ENCODE measurements at places on chromosomes 7 and 10.

DNA sequence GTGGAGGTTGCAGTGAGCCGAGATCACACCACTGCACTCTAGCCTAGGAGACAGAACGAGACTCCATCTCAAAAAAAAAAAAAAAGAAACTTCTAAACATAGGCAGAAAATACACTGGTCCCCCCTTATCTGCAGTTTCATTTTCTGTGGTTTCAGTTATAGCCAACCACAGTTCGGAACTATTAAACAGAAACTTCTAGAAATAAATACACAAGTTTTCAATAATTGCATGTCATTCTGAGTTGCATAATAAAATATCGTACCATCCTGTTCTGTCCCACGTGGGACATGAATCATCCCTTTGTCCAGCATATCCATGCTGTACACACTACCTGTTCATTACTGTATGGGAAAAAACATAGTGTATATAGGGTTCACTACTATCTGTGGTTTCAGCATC is 8.0 kb downstream of the XRCC2 start:
- no peak for DNase-seq

DNA sequence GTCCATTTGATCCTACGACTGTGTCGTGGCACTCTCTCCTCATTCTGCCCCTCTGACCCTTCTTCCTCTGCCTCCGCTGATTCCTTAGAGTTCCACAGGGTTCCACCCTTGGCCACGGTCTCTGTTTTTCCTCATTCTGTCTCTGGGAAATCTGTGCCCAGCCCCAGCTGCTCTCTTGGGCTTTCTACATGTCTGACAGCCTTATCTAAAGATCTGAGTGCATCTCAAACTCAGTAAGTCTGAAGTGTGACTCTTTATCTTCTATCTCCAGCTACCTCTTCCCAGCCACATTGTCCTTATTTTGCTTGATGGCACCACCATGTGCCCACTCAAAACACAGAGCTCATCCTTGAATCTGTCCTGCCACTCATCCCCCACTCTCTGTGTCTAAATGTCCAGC is 62.1 kb upstream of the AQP1 start:
- no peak for DNase-seq

GRCh38 chr7:72032934-72033333 is 379.2 kb downstream of the CALN1 start:
- DNase-seq = no peak

- no peak for DNase-seq
These were observed 74.6 kb downstream of the ATRNL1 start for GRCh38 chr10:115167751-115168150.

- no peak for DNase-seq
These were observed 16.0 kb downstream of the SAMD8 start for GRCh38 chr10:75127471-75127870.

DNA sequence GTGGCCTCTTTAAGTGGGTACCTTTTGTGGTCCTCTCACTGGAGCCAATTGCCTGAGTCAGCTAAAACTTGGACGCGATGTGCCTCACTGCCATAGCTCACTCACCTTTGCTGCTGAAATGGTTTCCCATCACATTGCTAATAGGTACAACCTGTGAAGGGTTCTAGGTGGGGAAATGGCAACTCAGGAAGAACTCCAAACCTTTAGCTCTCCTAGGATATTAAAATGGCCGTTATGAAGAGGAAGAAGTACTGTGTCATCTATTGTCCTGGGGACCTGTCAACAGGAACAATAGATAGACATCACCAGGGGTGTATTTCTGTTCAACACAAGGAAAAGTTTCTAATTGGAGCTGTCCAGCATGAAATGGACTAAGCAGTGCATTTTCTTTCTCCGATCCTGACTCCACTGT is 1.2 kb upstream of the ZNF655 start:
- no peak for DNase-seq

- no peak for DNase-seq
These were observed 62.8 kb upstream of the NPS start for GRCh38 chr10:127486355-127486754.

GRCh38 chr10:66629996-66630395 is 295.8 kb upstream of the LRRTM3 start:
- DNase-seq = no peak

DNA sequence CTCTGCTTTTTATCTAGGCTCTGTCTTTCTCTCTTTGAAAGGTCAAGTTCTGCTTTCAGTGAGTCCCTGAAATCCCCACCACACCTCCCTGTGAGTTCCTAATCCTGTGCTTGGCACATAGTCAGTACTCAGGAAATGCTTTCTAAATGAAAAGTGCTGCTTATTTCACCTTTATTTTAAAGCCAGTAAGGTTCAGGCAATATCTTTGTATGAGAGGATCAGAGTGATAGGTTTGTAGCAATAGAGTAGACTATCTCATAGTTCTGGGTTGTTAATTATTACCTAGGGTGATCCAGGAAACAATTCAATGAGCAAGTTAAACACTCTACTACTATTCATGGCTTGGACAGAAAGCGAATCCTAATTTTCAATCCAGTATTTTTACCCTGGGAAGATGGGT is 7.4 kb upstream of the LAMB1 start:
- no peak for DNase-seq

DNA sequence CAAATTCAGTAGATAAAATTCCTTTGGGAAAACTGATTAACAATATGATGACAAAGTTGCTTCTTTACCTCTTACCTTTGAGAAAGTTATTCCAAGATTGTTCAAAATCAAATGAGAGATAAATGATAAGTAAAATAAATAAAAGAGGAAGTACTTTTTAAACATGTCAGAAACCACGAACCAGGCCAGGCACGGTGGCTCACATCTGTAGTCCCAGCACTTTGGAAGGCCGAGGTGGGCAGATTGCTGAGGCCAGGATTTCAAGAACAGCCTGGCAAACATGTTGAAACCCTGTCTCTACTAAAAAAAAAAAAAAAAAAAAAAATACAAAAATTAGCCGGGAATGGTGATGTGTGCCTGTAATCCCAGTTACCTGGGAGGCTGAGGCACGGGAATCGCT is 296.6 kb downstream of the HGF start:
- DNase-seq = no peak

DNA sequence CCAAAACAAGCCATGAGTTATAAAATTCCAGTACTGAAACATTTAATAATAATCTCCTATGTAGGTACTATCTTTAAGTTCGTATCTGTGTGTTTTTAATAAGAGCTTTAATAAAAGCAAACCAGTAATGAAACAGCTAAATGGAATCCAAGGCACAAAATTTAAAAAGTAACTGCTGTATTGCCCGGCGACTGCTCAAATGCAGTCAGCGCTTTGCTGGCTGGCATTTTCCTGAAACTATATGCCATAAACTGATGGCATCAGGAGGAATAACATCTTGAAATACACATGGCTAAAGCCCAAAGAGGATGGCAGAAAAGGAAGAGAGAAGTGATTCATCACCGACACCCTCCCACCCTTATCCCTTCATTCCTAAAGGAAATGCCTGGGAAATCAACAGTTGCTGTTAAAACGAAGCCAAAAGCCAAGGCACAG is 133.1 kb downstream of the CUBN start:
- DNase-seq = no peak

GRCh38 chr10:56604624-56605023 is 243.6 kb upstream of the ZWINT start:
- DNase-seq = no peak

DNA sequence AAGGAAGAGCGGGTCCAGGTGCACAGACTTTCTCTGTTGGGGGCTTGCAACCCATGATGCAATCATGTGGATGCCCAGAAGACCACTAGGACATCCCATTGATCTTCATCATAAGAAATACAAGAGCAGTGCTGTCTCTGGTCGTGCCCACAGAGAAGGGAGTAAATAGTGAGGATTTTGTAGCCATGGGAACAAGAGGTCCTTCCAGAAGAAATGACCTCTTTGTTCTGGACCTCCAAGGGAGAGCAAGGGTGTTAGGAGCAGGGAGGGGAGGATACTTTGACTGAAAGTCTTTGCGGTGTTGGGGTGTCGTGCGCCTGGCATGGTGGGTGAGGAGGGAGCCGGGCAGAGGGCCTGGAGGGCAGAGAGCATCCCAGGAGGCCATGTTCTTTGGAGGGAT is 55.0 kb upstream of the EN2 start:
- DNase-seq = no peak

- no peak for DNase-seq
These were observed 87.8 kb downstream of the ADCY1 start for GRCh38 chr7:45662018-45662417.

DNA sequence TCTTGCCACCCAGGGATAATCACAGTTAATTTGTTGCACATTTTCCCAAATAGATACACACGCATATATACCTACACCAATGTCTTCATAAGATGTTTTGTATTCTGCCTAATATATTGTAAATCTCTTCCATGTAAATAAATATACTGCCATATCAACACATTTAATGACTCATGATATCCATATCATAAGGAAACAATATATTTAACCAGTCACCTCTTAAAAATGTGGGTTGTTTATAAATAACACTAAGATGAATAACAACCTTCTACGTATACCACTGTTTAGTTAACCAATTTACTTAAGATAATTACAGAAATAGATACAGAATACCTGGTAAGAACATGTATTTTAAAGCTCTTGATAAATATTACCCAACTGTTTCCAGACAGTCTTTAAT is 38.2 kb downstream of the ELAPOR2 start:
- DNase-seq = no peak

DNA sequence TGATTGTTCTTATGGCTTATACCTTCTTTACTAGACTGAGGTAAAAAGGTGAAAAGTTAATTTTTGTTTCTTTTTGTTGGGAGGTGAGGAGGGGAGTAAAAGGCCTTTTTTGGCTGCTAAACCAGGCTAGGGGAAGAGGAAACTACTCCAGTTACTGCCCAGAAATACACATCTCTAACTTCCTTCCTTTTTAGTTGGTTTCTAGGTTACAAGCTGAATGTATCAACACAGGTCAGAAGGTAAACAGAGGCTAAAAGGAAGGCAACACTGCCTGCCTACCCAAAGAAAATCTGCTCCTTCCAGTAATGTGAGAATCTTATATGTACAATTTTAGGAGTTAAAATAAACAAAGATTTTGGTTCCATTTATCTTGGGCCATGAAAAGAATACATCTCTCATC is 140.4 kb downstream of the NRBF2 start:
- no peak for DNase-seq

GRCh38 chr10:133169173-133169947 is 9.3 kb downstream of the KNDC1 start:
- no peak for DNase-seq

- no peak for DNase-seq
These were observed 109.4 kb upstream of the GPR26 start for GRCh38 chr10:123556736-123557135.

DNA sequence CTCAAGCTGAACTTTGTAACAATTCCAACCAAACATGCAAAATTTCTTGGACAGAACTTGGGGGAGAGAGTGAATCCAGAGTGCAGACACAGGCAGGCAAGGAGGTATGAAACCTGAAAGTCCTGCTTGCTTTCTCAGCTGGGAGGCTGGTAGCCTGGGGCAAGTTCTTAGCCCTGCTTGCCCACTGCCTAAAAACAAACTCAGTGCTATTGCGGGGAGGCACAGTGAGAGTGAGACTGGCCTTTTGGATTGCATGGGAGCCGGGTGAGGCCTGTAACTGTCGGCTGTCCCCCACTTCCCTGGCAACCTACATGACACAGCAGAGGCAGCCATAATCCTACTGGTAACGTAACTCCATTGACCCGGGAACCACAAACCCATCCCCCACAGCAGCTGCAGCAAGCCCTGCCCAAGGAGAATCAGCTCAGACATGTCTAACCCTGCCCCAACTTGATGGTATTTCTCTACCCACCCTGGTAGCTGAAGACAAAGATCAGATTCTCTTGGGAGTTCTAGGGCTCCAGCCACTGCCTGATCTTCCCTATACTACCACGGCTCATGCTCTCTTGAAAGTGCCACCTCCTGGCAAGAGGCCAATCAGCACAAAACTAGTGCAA is 663.6 kb downstream of the GRM8 start:
- no peak for DNase-seq

- DNase-seq = no peak
These were observed 15.2 kb upstream of the FBXW4 start for GRCh38 chr10:101710059-101710695.

- no peak for DNase-seq
These were observed at the start of gene SMURF1 for GRCh38 chr7:99143853-99144672. Gene SMURF1 (minus strand): TSS chr7:99144108. CDS start chr7:99143780, 328 bp downstream.

- DNase-seq = no peak
These were observed 278.5 kb downstream of the TCF7L2 start for GRCh38 chr10:113228530-113228929.

- DNase-seq = no peak
These were observed 65.4 kb downstream of the GRID1 start for GRCh38 chr10:86300931-86301830.

DNA sequence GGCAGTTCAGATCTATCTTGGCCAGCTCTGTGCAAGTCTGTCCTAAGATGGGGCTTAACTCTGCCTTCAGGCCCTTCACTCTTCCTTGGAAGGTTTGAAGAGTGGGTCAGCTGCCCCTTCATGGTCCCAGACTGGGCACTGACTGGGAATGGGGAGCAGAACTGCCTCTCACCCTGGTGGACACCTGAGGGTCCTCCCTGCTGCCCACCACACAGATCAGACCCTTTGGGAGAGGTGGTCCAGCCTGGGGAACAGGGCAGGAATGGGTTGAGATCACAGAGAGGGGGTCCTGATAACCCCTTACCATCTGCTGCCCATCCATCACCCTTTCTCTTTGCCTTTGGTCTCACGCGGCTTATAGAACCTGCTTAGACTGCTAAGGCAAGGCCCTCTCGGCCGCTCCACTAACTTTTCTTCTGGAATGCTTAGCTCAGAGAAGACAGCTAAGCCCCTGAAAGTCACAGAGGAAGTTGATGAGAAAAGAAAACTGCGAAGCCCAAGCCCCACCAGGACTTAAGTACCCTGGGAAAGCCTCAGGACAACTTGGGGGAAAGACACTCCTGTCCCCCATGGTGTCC is 402 bp upstream of the CDHR1 start:
- no peak for DNase-seq

DNA sequence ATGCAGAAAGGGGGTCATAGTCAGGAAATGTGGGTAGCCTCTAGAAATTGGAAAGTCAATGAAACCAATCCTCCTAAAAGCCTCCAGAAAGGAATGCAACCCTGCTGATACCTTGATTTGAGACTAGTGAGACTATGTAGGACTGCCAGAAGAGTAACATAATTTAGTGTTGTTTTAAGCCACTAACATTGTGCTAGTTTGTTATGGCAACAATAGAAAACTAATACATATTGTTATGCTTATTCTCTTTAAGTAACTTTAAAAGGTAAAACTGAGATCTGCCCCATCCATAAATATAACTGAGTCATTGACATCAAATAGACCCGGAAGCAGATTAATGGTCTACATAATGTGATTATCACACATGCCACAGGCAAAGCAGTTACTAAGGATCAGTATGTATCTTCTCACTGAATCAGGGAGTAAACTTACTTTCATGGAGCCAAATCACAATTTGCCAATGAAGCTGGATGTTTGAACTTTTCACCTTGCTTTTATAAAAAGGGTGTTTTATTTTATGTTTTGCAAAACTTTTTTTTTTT is 146.4 kb upstream of the TMEM106B start:
- DNase-seq = peak; percentile 6

Measured in retinal pigment epithelial cell (primary cell).